CD4-positive, alpha-beta T cell treated with Interleukin-1 beta for 1 hour (primary cell): ENCODE measurements at places on chromosomes 4 and X.

GRCh38 chrX:108250654-108251579 is 159.3 kb downstream of the ATG4A start:
- DNase-seq: no peak

- no peak for DNase-seq
Observed at GRCh38 chr4:56575820-56576429, 70.3 kb downstream of the ARL9 start.

DNA sequence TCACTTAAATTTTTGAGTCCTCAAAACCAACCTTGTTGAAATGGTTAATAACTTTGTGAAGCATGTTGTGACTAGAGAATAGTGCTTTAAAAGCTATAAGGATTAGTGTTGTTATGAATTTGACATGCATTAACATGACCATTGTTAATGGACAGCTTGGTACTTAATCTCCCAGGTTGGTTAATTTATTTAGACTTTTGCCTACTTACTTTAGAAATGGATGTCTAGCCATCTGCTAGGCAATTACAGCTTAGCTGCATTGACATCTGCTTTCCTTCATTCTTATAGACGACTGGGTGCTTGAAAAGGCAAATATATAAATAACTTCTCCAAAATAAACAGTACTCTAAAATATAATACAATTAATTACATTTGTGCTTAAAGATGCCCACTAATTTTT is 368.0 kb downstream of the CCSER1 start:
- no peak for DNase-seq

DNA sequence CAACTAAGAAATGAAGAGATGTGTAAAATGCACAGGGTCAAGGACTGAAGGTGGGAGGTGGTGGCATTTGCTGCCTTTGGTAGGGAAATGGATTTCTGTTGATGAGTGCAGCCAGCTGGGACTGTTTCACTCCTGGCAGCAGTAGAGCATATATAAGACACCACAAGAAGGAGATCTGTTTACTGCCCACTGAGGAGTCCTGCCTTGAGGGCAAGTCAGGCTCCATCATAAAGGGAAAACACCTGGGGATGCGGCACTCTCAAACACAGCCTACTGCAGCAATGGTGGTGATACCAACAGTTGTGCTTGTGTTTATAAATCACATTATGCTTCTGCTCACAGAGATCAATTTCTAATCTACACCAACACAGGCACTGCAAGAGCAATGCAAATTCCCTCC is 222.1 kb downstream of the TACR3 start:
- DNase-seq: no peak

GRCh38 chrX:40104630-40104984 is 6.8 kb upstream of the BCOR start:
- DNase-seq: no peak

DNA sequence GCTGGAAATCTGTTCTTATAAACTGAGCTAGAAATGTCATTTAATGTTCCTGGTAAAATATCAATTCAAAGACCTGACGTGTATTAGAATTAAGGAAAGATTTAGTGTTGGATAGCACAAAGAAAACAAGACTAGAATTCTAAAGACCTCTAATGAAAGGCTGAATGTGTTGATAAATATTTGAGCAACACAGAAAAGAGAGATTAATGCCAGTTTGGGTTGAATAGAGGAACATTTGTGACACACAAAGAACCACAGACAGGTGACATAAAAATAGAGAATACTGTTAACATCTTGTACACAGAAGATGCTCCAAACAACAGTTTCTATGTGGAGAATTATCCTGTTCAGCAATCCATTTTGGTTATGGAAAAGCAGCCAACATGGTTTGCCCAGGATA is 222.1 kb upstream of the GALNT7 start:
- DNase-seq: no peak

DNA sequence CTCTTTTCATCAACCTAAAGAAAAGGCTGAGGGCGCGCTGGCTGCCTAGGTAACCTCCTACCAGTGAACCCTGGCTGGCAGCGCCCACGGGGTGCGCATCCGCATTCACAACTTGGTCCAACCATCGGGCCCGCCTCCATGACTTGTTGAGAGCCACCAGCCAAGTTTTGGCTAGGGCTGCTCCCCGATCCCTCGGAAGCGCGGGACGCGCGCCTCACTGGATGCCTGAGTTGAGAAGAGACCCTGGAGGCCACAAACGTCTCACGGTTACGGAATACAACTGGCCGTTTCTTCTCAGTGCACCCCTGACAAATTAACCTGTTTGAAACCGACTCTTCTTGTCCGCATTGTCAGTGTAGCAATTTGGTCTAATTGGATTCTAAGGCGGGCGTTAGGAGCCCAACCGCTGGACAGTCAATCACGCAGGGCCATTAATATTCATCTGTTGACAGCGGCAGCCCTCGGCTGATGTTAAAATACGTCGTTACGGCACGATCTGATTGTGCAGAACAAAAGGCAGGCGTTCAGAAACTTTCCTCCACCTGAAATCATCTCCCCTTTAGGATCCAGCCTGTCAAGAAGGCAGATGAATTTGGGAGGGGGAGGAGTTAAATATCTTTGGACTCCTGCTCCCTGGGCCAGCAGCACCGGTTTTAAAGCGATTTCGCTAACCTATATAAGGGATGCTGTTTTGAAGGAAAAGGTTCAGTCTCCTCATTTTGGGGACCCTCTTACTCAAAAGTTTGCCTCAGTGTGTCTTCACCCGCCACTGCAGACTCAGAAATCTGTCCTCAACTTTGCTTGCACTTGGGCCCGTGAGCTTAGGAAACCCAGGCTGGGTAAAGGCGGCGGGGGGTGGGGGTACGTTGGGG is 1.2 kb downstream of the GPC3 start:
- DNase-seq: no peak

- no peak for DNase-seq
Observed at GRCh38 chr4:140237616-140238350, 83.8 kb upstream of the MAML3 start.

- DNase-seq: no peak
Observed at GRCh38 chr4:169341490-169341889, 70.7 kb upstream of the SH3RF1 start.

DNA sequence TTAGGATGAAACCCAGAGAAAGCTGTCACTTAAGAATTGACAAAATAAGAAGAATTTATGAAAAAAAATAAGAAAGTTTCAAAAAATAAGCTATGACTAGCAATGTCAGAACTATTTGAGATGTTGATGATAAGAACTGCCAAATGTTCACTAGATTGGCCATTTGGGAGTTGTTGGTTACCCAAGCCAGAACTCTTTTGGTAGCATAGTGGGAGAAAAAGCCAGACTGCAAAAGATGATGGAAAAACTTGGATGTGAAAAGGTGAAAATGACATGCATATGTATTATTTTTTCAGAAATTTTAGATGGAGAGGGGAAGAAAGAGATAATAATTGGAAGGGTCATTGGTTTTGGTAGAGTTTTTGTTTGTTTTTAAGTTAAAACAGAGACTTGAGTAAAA is 397.2 kb upstream of the ATOH1 start:
- DNase-seq: no peak

- peak; percentile 35 for DNase-seq
Observed at GRCh38 chr4:155442267-155443105, 65.7 kb upstream of the MAP9 start.

DNA sequence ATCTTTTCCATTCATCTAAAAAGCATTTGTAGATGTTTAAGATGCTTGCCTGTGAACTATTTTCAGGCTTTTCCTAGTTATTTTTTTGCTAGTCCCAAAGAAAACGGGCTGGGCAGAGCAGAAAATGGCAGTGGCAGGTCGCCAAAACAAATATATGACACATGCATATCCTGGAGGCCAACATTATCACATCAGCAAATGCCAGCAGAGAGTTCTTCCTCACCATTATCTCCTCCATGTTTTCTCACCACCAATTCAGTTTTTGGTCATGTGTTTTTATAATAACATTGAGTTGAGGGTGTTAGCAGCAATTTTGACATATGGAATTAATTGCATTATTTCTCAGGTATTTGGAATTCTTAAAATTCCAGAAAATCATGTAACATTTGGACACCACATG is 97.9 kb upstream of the EOLA2 start:
- DNase-seq: no peak

DNA sequence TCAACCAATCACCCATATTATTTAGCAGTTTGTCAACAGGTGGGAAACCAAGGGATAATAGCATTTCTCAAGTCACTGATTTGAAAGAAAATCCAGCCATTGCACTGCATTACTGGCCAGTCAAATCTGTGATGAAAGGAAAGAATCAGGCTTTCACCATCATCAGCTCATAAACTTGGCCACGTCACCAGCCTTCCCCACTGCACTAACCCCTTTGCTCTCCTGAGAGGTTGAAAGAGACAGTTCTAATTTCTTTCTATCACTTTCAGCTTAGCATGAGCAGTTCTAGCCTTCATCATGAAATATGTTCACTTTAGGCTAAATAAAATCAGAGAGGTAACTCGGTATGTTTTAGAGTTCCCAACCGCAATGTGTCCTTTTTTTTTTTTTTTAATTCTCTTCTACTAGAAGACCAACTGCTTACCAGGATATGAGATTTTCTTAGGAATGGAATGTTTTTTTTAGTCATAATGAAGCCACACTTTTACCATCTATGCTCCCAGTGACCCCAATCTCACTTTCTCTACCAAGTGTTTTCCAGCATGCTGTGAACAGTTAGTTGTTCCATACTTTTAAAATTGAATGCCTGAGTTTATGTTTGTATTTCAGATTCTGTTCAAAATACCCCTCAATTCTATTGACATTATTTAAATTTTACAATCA is 55.7 kb upstream of the SLC7A11 start:
- no peak for DNase-seq

GRCh38 chr4:122576261-122577188 is 44.3 kb downstream of the IL21 start:
- no peak for DNase-seq

DNA sequence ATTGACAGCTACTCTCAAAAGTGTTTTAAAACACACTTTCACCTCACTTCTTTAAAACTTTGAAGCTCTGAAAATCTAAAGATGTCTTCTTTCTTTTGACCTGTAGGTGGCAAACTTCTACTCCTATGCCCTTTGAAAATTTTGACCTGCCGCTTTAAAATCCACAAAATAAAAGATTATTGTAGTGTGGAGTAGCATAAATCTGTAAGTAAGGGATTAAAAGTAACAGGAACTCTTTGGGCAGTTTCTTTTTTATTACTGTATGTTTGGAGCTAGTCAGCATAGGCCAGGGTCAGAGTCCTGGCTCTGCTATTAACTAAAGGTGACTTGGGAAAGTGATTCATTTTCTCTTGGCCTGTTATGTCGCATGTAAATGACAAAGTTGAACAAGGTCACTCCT is 25.5 kb downstream of the BBS12 start:
- DNase-seq: no peak

GRCh38 chrX:124619710-124620109 is 273.3 kb downstream of the SH2D1A start:
- no peak for DNase-seq

- DNase-seq: peak; percentile 20
Observed at GRCh38 chrX:71616672-71617529, 1.4 kb downstream of the CXCR3 start.
